Suppressor macrophage treated with lipopolysaccharide for 4 hours (primary cell): ENCODE measurements at places on chromosomes 5 and 9.

DNA sequence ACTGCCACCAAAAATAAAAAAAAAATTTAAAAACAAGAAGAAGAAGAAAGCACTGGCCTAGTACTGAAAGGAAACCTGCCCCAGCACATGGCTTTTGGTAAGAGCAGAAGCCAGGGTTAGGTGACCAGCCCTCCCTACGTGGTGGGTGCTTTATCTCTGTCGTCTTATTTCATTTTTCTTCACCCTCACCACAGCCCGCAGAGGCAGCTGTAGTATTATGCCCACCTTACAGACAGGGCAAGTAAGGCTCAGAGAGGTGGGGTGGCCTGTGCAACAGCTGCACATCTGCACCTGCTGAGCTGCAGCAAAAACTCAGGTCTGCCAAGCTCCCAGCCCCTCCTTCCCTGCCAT lies 140.8 kb upstream of the LMX1B start:
- no peak for DNase-seq

DNA sequence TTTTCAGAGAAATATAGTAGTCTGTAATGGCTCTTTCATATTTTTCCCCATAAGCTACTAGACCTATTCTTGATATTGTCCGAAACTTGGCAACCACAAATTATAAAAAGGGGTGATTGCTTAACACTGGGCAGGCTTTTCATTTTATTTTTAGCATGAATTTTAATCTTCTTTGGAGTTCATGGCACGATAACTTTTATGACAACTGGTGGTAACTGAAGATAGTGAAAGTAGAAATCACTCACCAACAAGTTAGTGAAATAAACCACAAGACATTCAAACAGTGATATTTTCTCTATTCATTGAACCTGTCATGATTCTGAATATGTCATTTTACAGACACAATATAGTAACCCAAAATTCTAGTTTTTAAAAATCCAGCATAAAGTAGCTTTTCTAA lies 213.9 kb downstream of the PRDM9 start:
- DNase-seq = no peak

DNA sequence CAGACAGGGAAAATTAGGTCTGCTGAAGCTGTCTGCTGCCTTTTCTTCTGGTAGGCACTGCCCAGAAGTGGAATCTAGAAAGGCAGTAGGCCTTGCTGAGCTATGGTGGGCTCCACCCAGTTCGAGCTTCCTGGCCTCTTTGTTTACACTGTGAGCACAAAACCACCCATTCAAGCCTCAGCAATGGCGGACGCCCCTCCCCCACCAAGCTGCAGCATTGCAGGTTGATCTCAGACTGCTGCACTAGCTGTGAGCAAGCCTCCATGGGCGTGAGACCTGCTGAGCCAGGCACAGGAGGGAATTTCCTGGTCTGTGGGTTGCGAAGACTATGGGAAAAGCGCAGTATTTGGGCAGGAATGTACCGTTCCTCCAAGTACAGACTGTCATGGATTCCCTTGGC lies 18.5 kb downstream of the AGTPBP1 start:
- DNase-seq = no peak

DNA sequence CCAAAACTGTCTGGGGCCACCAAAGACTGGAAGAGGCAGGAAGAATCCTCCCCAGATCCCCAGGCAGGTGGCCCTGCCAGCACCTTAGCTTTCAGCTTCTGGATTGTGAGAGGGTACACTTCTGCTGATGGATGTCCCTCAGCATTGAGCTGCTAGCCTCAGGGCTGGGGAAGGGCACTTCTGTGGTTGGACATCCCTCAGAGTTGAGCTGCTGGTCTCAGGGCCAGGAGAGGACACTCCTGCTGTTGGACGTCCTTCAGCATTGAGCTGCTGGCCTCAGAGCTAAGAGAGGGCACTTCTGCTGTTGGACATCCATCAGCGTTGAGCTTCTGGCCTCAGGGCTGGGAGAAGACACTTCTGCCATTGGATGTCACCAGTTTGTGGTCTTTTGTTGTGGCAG lies 83.8 kb upstream of the FCN1 start:
- DNase-seq = no peak

- DNase-seq = no peak
Observed at GRCh38 chr5:88090506-88090905, 178.1 kb downstream of the TMEM161B start.

DNA sequence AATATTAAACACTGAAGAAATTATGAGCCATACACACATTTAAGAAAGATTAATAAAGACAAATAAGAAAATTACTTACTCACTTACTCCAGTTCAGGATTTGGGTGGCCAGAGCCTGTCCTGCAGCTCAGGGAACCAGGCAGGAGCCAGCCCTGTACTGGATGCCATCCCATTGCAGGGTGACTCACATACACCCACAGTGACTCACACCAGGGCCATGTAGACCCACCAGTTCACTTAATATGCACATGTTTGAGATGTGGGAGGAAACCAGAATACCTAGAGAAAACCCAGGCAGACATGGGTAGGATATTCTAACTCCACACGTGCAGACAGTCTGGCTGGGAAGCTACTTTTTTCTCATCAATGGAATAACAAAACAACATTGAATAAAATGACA lies 49.6 kb upstream of the ADRB2 start:
- peak; percentile 81 for DNase-seq

DNA sequence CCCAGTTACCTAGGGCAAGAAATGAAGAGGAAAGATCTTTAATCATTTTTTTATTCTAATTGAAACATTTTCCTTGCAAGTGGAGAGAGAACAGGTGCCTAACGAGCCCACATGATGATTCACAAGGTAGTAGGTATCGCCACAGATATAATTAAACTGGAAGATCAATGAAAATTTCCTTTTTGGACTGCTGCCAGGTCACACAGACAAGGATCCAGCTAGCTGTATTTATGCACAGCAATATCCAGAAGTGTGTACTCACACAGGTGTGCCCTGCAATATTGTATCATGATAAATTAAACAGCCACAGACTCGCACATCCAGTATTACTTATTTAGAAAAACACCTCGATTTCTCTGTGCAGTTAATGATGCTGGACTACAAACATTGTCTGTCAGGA lies 294.0 kb upstream of the SMARCA2 start:
- no peak for DNase-seq

GRCh38 chr5:175920231-175920811 lies 47.8 kb downstream of the THOC3 start:
- no peak for DNase-seq

DNA sequence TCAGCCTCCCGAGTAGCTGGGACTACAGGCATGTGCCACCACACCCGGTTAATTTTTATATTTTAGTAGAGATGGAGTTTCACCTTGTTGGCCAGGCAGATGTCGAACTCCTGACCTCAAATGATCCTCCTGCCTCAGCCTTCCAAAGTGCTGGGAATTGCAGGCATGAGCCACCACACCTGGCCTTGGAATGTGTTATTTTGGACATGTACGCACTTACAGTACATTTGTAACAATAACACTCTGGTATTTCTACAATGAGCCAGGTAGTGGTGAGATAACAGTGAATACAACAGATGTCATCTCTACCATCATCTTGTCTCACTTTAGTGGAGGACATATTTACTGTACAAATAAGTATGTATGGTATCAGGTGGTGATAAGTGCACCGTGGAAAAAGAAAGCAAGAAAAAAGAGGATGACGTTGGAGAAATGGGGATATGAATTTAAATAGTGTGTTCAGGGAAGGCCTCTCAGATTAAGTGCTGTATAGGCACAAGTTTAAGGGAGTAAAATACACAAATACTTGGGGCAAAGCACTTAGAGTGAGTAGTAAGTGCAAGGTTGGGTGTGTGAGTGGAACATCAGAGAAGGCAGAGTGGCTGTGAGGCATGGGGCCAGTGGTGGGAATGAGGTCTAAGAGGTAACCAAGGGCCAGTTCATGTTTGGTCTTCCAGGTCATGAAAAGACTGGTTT lies 100.1 kb downstream of the CDC42SE2 start:
- no peak for DNase-seq

DNA sequence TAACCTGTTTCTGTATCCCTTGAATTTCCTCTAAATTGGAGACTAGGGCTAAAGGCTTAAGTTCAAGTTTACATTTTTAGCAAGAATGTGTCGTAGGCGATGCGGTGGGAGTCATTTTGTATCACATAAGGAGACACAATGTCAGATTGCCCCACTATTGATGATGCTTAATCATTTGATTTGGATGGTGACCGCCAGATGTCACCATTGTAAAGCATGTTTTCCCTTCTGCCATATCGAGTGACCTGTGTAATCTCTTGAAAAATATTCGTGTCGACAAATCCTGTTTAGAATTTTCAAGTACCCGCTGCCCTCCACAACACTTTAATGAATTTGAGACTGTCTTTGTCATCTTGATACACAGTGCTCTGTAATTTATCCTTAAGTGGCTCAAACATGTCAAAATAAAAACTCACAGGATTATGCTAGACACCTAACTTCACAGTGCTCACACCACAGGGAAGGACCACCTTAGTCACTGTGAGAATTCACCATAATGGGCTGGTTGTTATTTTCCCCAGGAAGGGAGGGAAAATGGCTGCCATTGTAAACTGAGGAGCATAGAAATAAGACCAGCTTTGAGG lies 34.5 kb upstream of the SLC46A2 start:
- peak; percentile 38 for DNase-seq
